ENCODE measurements at places on chromosomes 3 and 15.

- DNase-seq = no peak
Measured at GRCh38 chr15:34358367-34358766, 8.6 kb downstream of the LPCAT4 start.

GRCh38 chr3:58274027-58274614, 31.9 kb upstream of the RPP14 start:
- DNase-seq = no peak

- DNase-seq = no peak
Measured at GRCh38 chr3:188397766-188398705, 244.1 kb downstream of the LPP start.

DNA sequence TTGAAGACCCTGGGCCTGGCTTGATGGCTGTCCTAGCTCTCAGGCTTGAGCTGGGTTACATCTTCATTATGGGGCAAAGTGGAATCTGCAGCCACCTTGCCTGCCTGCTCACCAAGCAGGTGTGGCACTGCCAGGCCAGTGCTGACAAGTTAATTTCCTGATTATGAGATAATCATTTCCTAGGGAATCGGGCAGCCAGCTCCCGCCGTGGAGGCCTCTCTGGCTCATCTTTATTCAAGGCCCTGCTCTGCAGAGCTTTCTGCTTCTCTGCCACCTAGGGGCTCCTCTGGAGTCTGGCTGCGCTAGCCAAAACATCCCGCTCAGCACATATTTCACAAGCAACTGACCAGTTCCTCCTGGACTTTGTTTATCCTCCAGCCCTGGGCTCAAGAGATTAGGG, 9.9 kb downstream of the LOXL1 start:
- DNase-seq = no peak

- no peak for DNase-seq
Measured at GRCh38 chr15:26177816-26178215, 314.7 kb upstream of the ATP10A start.

DNA sequence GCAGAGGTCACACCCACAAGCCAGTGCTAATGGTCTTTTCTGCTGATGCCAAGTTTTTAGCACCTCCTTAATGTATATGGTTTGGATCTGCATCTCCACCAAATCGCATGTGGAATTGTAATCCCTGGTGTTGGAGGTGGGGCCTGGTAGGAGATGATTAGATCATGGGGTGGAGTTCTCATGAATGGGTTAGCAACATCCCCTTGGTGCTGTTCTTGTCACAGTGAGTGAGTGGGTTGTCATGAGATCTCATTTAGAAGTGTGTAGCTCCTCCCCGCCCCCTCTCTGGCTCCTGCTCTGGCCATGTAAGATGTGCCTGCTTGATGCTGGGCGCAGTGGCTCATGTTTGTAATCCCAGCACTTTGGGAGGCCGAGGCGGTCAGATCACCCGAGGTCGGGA, 37.3 kb upstream of the KLHL6 start:
- no peak for DNase-seq

DNA sequence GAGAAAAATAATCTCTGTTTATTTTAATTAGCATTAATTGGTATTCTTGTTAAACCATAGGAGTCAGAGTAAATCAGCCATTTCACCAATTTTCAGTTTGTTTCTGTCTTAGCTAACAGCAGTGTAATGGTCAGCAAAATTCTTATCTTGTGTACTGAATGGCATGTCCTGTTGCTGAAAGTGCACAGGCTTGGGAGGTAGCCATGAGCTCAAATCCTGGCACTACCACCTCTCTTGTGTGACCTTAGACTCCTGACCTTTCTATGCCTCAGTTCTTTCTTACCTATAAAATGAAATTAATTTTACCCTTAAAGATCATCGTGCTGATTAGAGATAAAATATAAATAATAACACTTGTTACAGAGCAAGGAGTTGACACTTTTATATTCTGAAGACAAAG, 35.8 kb downstream of the MLH1 start:
- no peak for DNase-seq

- no peak for DNase-seq
Measured at GRCh38 chr3:174957081-174957480, 97.9 kb downstream of the NAALADL2 start.

DNA sequence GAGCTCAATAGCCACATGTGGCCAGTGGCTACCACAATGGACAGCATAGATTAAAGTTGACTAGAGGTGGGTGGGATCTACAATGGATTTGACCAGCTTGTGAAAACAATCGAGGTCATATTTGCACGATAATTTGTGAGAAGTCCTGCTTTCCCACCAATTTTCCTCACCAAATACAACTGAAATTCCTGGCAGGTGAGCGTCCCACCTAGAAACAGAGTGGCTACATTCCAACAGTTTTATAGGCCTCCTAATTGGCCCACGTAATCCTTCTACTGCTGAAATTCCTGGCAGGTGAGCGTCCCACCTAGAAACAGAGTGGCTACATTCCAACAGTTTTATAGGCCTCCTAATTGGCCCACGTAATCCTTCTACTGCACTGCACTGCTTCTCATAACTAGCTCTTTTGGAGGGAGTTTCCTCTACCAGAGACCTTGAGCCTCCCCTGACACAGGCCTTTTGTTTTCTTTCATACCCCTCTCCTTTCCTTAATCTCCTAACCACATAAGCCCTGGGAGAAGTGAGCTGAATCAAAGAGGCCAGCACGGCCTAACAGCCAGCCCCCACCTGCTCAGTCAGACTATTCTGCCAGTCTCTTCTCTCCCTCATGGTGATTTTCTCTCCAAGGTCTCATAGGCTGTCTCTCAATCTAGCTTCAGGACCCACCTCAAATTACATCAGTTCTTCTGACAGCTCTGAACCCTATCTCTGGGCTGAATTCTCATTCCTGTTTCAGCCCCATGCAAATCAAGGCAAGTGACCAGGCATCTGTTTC, 80.2 kb downstream of the BFSP2 start:
- DNase-seq = no peak

- DNase-seq = no peak
Measured at GRCh38 chr3:22704166-22704565, 499.0 kb upstream of the UBE2E2 start.
